ENCODE measurements at places on chromosomes 1 and 21.

DNA sequence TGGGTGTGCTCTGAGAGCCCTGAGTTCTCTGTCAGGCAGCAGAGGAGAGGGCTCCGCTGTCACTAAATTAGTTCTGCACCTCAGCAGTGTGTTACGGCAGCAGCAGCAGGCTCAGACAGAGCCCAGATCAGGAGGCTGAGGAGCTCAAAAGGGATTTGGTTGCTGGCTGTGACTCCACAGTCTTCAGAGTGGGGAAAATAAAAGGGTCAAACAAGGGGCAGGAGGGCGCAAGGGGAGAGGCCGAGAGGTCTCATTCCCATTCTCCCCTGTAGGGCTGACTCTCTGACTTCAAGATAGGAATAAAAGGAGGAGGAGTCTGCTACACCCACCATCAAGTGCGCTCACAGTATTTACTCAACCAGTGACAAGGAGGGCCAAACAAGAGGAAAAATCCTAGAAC is 9.2 kb upstream of the SLC45A3 start:
- DNase-seq = no peak

GRCh38 chr1:38326135-38326534 is 279.5 kb upstream of the POU3F1 start:
- no peak for DNase-seq

- no peak for DNase-seq
These were observed 68.8 kb downstream of the MAB21L3 start for GRCh38 chr1:116179964-116180363.

- no peak for DNase-seq
These were observed 16.0 kb downstream of the ANGPTL3 start for GRCh38 chr1:62613325-62613727.

DNA sequence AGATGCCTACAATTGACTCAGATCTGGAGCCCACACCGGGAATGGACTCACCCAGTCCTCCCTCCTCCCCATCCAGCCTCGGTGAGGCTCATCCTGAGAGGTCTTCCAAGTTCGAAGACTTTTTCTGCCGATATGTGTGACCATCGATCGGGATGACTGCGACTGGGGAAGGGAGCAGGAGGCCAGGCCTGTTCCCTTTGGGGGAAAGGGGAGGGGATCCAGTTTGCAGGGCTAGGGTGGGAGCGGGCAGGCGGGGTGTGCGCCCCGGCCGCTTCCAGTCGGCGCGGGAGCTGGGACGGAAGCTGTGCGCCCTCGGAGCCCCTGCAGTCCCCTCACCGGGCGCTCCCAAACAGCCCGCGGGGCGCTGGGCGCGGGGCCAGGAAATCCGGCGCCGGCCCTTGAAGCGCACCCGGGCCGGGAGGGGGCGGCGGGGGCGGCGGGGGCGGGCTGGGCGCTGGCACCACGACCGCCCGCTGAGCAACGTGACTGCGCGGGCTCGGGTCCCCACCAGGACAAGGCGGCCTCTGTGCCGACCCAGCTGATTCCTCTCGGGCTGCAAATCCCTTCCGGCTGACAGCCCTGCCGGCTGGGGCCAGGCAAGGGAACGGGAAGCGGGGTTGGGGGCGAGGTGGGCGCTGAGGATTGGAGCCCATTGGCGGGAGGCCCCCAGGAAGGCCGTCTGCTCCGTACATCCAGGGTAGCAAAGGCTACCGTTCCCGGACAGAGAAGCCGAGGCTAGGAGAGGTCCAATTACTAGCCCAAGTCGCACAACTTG is 103.9 kb downstream of the EBNA1BP2 start:
- DNase-seq = no peak

GRCh38 chr1:25239681-25240541 is 7.3 kb downstream of the RSRP1 start:
- peak; percentile 93 for DNase-seq

- DNase-seq = no peak
These were observed 89.3 kb downstream of the PHTF1 start for GRCh38 chr1:113669988-113670387.

DNA sequence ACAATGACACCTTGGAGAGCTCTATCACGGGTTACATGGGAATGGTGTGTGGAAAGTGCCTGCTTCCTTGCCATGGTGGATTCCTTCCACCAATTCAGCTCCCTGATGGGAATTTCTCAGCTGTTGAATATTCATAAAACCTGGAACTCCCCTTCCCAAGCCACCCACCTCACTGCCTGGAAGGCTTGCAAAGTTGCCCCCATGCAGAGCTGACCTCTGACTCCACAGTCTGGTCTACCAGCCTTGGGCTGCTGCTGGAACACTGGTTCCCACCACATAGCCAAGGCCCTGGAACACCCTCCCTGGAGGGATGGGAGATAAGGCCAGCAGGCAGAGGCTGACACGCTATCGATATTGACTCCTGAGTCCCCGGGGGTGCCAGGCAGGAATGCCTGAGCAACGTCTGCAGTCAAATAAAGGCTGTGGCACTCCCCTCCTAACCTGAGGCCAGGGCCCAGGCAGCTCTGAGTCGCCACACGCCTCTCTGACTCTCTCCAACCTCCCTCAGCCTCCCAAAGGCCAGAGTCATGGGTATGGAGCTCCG is 8.8 kb downstream of the CCDC24 start:
- DNase-seq = no peak

DNA sequence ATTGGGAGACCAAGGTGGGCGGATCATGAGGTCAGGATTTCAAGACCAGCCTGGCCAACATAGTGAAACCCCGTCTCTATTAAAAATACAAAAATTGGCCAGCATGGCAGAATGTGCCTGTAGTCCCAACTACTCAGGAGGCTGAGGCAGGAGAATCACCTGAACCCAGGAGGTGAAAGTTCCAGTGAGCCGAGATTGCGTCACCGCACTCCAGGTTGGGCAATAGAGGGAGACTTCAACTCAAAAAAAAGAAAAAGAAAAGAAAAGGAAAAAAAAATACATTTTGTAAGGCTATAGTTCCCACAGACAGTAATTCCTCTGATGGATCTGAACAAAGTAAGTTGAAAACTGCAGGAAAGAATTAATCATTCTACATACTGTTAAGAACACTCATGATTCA is 48.1 kb upstream of the CD46 start:
- DNase-seq = no peak

All from SW 1271 (cell line).